Brain pericyte (primary cell): ENCODE measurements at places on chromosomes 5 and 9.

DNA sequence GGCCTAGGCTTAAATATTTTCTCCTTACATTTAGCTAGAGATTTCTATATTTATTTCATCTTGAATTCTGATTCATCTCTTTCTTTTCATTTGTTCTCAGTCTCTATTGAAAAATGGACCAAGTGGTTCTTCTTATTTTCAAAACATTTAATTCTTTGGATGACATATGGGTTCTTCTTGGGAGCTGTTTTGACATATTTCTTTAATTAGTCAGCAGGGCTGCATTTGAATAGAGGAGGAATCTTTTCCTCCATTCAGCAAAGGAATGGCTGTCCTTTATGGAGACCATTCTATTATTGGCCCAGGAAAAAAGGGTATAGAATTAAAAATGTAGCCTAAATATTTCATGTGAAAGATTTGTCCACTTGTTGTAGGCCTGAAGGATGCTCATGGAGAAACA lies 109.9 kb downstream of the RPS23 start:
- DNase-seq: no peak

- no peak for DNase-seq
Observed at GRCh38 chr5:77250021-77250420, 39.5 kb downstream of the PDE8B start.

GRCh38 chr9:96513622-96514021 lies 63.7 kb downstream of the HABP4 start:
- no peak for DNase-seq

- DNase-seq: no peak
Observed at GRCh38 chr5:145778144-145778900, 56.8 kb downstream of the PRELID2 start.

DNA sequence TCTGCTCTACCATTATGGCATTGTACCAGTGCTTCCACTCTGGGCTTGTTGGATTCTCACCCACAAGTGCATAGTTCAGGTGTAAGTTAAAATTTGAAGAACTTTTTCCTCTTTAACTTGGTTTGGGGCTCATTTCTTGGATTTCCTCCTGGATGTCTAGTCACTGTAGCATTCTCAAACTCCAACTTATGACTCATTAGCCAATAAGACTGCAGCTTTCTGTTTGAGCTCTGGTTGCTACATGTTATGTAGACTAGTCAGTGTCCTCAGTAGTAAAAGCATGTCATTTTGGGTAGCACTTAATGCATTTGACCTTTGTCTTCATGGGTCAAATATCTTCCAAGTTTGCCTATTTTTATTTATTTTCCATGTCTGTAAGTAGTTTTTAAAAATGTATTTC lies 790.8 kb downstream of the BRINP1 start:
- no peak for DNase-seq

DNA sequence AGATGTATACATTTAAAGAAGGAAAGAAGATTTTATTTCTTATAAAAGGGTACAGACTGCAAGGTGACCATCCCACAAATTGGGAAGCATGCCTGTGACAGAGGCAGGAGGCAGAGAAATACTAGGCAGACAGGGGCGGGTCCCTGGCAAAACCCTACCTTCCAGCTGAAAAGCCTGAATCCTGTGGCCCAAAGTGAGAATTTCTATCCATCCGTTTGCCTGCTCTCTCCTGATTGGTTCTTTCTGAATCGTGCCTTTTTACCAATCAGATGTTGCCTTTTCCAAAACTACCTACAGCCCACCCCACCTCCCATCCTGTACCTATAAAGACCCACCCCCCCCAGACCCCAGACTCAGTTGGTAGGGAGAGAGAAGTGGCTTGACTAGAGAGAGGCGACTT lies 3.4 kb upstream of the SH3GLB2 start:
- no peak for DNase-seq

DNA sequence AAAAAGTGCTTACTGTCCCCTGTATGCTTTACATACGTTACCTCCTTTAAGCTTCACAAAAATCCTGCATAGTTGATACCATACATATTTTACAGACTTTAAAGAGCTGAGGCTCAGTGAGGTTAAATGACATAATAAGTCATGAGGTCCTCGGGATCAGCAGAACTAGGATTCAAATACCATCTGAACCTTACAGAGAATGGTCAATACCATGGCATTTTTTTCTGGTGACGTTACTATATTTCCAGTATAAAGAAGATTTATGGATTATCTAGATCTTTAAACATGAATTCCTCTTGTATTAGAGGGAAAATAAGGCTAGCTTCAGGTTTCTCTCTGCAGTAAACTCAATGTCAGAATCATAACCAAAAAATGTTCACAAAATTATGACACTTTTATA lies 153.7 kb upstream of the GPR151 start:
- no peak for DNase-seq

GRCh38 chr9:115296831-115297565 lies 179.0 kb upstream of the TNC start:
- no peak for DNase-seq

DNA sequence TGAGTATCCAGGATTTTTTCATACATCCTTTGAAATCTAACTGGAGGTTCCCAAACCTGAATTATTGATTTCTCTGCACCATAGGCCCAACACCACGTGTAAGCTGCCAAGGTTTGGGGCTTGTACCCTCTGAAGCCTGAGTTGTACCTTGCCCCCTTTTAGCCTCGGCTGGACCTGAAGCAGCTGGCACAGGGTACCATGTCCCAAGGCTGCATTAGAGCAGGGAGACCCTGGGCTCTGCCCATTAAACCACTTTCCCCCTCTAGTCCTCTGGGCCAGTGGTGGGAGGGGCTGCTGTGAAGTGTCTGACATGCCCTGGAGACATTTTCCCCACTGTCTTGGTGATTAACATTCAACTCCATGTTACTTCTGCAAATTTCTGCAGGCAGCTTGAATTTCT lies 532.9 kb upstream of the NUDT12 start:
- DNase-seq: no peak

DNA sequence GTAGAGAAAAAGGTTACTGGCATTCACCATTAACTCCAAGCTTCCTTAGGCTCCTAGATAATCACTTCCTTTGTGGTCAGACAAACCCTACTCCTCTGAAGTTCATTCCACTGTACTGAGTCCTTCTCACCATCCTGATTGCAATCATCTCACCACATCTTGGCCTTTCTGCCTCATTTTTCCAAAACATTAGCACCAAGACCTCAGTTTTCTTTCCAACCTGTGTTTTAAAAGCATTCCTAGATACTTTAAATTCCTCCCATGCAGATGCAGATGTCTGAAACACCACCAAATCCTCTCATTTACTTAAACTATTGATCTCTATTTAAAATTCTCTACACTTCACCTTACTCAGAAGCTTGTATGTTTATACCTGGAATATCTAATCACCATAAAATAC lies 961.3 kb upstream of the CTNND2 start:
- no peak for DNase-seq

DNA sequence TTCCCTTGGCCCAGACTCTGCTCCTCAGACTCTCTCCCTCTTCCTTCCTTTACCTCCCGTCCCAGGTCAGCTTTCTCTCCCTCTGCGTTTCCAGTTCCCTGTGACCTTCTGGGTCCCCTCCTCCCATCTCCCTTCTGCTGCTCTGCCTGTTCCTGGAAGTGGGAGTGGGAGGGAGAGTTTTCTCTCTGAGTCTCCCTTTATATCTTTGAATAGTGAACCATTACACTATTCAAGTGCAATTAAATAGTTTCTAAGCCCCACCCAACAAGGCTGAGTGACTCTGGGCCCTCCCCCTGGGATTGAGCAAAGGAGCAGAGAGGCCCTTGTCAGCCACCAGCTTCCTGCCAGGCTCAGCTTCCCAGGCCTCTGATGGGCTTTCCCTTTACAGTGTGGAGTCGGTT lies 34.8 kb downstream of the THBS4 start:
- DNase-seq: no peak

DNA sequence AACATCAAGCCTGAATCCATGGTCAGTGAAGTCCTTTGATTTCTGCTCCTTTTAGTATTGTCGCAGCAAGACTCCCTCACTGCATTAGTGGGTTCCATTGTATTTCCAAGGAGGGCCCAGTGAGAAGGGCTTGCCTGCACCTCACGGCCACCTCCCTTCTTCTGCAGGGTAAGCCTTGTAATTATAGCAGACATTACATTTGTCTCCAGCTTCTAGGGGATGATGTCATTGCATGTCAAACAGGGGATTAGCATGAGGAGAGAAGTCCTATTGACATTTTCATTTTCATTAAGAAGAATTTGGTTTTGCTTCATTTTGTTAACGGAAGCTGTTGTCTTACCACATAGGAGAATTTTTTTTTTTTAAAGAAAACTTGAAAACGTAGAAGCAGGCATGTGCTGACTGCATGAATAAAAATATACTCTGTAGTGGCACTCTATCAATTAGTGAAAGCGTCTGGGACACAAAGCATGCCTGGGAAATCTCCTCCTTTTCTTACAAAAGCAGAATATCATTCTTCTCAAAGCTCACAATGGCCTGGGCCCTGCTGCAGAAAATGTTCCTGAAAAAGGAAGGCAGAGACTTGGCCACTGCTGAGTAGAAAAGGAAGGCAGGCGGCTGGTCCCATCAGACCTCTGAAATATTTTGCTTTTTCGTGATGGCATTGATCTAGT lies 27.1 kb downstream of the MAP1B start:
- DNase-seq: no peak

DNA sequence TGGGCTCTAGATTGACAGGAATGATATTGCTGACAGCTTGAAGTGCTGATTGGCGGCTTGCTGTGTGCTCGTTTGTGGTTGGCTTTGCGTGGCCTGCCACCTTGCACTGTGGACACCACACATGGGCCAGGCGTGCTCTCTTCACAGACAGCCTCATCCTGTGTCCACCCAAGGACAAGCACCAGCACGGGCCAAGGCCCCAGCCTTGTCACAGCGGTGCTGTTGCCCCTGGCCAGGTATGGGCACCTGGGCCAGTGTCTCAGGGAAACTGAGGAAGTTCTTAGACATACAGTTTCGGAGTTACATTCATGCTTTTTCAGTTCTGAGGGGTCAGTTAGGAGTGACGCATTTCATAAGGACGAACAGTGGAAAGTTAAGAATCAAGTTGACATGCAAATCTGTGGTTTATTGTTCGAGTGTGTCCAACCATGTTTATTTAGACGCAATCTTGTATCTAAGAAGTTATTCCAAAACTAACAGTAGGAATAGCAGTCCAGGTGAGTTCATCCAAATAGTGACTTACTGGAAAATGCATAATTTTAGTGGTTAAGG lies 125.9 kb downstream of the EHMT1 start:
- no peak for DNase-seq
